ENCODE measurements at places on chromosomes 1 and 21.

DNA sequence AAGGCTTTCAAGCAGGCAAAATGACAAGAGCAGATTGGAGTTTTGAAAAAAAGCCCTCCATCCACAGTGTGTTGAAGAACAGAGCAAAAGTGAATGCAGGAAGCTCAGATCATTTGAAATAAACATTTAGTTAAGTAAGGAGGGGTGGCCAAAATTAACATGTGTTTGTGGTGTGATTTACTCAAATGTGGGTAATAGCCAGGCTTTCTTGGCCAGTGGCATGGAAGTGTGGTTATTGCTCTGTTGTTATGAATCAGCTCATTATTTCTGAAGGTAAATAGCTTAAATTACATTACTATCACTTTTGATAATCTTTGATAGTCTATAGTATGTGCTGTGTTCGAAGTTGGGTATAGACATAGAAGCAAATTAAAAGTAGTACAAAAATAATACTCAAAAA lies 485.9 kb downstream of the LMO4 start:
- DNase-seq: no peak

GRCh38 chr1:55235722-55236121 lies 20.6 kb upstream of the USP24 start:
- no peak for DNase-seq

GRCh38 chr1:191905781-191906180 lies 252.5 kb upstream of the RGS18 start:
- DNase-seq: no peak

- DNase-seq: no peak
Measured at GRCh38 chr1:201364808-201365105, 12.7 kb downstream of the TNNT2 start.

DNA sequence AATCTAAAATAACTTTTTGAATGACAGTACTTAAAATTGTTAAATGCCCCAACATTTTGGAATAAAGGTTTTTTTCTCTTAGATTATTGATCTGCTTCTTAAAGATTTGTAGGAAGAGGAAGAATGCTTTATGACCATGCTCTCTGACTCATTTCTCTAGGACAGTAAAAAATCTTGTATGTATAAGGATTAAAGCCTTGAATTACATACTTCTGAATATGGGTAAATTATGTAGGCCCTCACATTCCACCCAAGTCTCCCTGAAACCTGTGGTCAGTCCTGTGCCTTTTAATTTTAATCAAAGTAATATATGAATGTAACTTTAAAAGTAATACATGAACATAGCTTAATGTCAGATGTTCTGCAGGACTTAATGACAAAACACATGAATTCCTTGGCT lies 50.5 kb downstream of the ABCD3 start:
- no peak for DNase-seq

DNA sequence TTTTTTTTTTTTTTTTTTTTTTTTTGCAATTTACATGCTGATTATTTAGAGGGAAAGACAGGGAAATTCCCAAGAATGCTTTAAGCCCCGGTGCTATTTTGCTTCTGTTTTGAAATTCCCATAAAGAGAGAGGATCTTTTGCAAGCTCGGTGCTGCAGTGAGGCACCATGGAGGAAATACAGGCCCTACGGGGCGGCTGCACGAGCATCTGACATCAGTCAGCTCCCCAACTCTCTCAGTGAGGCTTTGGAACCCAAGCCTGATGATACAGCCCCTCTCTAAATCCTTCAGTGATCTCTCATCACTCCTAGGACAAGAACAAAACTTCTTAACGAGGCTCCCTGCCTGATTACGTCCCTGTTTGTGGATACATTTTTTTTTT lies 791 bp upstream of the CHI3L1 start:
- no peak for DNase-seq

DNA sequence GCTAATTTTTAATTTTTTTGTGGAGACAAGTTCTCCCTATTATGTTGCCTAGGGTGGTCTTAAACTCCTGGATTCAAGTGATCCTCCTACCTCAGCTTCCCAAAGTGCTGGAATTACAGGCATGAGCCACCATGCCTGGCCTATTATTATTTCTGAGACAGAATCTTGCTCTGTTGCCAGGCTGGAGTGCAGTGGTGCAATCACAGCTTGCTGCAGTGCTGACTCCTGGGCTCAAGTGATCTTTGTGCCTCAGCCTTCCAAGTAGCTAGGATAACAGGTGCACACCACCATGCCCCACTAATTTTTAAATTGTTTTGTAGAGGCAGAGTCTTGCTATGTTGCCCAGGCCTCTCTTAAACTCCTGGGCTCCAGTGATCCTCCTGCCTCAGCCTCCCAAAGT lies 196.3 kb downstream of the CAMTA1 start:
- no peak for DNase-seq

DNA sequence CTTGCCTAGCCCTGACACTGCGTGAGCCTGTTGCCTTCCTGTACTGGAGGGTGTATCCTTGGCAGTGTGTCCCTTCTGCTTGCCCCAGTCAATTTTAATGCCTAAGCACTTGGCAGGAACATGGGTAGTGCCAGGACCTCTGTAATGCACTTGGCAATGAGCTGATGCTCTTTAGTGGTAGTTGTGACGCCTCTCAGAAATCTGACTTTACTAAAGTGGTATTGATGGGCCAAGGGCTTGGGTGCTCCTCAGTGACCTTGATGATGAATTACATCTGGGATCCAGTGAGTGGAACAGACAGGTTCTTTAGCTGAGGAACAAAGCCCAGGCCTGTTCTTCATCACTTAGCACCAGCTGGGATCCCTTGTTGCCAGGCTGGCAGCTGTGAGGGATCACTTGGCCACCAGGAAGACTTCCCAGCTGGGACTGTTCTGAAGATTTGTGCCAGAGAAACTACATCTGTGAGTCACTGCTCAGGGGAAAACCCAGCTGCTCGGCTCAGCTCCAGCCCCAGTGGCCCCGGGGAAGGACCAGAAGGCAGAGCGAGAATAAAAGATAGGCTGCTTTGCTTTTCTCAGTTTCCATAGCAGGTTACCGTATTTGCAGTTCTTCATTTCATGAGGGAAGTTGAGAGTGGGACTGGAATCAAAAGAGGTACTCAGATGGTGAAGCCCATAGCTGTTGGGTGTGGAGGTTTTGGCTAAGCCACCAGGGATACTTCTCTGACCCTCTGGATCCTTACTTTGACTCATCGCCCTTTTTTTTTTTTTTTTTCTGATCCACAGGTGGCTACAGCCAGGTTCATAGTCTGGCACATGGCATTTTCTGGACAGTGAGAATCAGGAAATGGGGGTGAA lies 28.5 kb upstream of the KCNA2 start:
- DNase-seq: no peak
